Activated CD8-positive, alpha-beta memory T cell treated with anti-CD3 and anti-CD28 coated beads for 1 hour (primary cell): ENCODE measurements at places on chromosomes 6 and 20.

- DNase-seq: no peak
Measured at GRCh38 chr6:46323312-46323965, 152.7 kb upstream of the ENPP5 start.

DNA sequence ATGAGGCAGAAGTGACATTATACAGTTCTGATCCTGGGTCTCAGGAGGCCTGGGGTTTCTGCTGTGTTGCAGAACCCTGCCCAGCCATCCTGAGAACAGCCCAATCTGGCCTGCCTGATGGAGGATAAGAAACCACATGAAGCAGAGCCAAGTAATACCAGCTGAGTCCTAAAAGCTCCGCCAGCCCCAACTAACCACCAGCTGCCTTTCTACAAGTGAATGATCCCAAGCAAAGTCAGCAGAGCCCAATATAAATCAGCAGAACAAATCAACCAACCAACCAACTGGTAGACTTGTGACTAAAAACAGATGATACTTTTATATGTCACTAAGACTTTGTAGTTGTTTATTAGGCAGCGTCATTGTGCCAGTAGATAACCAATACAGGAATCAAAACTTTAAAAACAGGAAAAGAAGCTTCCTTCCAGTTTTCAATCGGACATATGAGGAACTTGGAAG is 52.1 kb downstream of the SNX5 start:
- DNase-seq: no peak

DNA sequence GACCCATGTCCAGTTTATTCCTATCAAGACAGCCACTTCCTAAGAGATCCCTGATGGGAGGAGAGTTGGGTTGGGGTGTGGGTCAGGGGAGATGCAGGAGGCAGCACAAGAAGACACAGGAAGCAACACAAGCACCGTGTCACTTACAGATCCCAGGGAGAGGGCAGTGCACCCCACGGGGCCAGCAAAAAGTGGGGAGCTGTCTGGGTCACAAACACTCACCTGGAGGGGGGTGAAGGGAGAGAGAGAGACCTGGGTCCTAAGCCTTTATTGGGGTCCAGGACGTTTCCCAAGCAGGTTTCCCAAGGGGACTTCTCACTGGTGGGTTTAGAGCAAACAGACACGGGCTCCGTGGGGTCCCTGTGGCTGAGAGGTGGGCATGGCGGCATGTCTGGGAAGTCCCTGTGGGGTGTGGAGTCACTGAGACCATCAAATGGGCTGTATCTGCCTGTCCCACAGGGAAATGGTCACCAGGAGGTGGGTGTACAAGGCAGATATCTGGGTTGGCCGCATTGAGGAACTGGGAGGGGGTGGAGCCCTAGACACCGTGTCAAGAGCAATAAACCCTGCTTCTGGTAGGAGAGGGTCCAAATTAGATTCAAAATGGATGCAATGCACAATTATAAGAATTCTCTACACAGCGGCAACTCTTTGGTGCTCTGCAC is 1.6 kb upstream of the CD93 start:
- no peak for DNase-seq

GRCh38 chr6:20712011-20712410 is 177.8 kb downstream of the CDKAL1 start:
- no peak for DNase-seq

DNA sequence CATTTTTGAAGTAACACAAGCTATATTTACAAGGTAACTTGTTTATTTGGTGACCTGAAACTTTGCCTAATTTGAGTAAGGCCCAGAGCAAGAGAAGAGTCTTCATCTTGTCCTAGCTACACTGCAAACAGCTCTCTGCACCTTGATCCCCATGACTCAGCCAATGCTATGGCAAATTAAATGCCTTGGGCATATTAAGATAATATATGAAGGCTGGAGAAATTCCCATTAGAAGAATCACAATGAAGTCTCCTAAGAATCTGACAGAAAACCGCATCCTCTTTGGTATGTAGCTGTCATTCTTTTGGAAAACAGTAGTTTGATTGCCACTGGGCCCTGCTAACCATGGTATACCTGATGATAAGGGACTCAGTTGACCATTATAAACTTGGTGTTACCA is 204.5 kb downstream of the UBE3D start:
- no peak for DNase-seq

- DNase-seq: no peak
Measured at GRCh38 chr6:121694389-121694788, 258.9 kb downstream of the GJA1 start.

DNA sequence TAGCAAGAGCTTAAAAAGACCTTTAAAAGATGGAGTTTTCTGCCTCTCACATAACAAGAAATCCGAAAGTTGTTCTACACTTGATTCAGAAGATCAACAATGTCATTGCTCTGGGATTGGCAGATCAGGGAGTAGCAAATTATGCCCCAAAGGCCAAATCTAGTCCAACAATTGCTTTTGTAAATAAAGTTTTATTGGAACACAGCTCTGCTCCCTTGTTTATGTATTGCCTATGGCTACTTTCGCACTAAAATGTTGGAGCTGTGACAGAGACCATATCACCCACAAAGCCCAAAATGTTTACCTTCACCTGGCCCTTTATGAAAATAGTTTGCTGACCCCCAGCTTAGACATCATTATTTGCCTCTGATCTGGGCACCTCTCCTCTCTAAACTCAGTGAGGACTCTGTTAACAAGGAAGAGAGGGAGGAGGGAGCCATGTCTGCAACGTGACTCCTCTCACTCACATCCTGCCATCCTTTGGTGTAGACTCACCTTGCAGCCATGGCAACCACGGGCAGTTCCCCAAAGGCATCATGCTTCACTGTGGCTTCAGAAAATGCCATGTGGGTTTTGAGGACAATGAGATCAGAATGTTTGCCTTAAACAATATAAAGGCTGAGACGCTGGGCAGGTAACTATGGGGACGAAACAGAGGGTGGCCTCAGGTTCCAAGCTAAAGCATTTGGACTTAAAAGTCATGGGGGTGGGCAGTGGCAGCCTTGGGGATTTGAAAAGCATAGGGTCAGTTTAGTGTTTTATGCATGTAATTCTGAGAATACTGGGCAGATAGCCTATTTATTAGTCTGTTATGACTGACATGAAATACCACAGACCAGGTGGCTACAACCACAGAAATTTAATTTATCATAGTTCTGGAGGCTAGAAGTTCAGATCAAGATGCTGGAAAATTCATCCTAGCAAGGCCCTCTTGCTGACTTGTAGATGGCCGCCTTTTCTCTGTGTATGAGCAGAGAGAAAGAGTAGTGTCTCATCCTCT is 149.7 kb upstream of the TNFAIP3 start:
- DNase-seq: peak; percentile 50

GRCh38 chr6:111409430-111409829 is 73.6 kb downstream of the REV3L start:
- no peak for DNase-seq

- no peak for DNase-seq
Measured at GRCh38 chr6:164107297-164107995, 692.9 kb downstream of the QKI start.

- no peak for DNase-seq
Measured at GRCh38 chr6:7468382-7469081, 72.9 kb upstream of the DSP start.

DNA sequence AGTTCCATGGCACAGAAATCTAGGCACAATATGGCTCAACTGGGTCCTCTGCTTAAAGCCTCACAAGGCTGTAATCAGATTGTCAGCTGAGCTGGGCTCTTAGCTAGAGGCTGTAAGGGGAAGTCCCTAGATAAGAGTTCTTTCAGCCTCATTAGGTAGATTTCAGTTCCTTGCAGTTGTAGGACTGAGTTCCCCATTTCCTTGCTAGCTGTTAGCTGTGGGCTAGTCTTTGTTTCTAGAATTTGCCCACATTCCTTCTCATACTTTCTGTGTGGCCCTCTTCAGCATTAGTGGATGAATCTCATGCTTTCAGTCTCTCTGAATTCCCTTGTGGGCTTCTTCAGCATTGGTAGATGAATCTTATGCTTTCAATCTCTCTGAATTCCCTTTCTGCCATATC is 71.0 kb upstream of the MRAP2 start:
- DNase-seq: no peak

DNA sequence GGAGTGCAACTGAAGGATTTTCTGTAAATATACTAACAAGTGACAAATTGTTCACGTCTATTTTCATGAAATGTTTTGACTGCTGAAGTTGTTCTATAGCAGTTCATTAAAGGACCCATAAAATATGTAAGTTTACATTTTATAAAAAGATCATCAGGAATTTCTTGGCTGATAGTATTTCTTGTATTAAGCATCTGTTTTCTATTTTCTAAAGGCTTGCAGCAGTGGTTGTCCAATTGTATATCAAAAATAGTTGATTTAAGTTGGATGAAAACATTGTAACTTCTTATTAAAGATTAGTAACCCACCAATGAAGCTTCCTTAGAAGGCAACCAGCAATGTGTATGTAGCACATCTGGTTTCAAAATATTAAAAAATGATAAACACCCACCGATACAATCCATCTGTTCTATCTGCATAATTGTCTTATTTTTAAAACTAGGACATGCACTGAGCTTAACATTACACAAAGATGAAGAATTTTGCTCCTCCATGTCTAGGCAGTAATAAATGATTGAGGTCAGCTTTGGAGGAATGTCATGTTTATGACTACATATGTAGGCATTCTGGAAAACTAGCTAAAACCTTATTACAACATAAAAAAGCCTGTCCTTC is 301.3 kb upstream of the TCF21 start:
- no peak for DNase-seq

- no peak for DNase-seq
Measured at GRCh38 chr6:43658161-43658560, 13.3 kb downstream of the RSPH9 start.

- no peak for DNase-seq
Measured at GRCh38 chr6:10535193-10535592, 14.0 kb downstream of the GCNT2 start.
